DMS 273 treated with DMSO at 0.1 percent for 48 hours (cell line): ENCODE measurements at places on chromosomes 5 and 9.
A peak's percentile ranks its signal among the peaks of the same experiment; 100 is the strongest.

- no peak for DNase-seq
Measured at GRCh38 chr5:109304309-109304708, 105.5 kb downstream of the PJA2 start.

GRCh38 chr5:147407094-147407681, 102.7 kb downstream of the DPYSL3 start:
- no peak for DNase-seq

- no peak for DNase-seq
Measured at GRCh38 chr5:158017469-158017868, 158.5 kb upstream of the CLINT1 start.

- DNase-seq, result no peak
Measured at GRCh38 chr5:37111426-37112382, 137.5 kb downstream of the CPLANE1 start.

GRCh38 chr5:73446631-73447529, 1.7 kb downstream of the FOXD1 start:
- DNase-seq, result no peak

GRCh38 chr5:124754206-124754927, 7.9 kb upstream of the ZNF608 start:
- DNase-seq, result peak; percentile 76

GRCh38 chr5:157710882-157711281, 20.3 kb upstream of the THG1L start:
- DNase-seq, result no peak

DNA sequence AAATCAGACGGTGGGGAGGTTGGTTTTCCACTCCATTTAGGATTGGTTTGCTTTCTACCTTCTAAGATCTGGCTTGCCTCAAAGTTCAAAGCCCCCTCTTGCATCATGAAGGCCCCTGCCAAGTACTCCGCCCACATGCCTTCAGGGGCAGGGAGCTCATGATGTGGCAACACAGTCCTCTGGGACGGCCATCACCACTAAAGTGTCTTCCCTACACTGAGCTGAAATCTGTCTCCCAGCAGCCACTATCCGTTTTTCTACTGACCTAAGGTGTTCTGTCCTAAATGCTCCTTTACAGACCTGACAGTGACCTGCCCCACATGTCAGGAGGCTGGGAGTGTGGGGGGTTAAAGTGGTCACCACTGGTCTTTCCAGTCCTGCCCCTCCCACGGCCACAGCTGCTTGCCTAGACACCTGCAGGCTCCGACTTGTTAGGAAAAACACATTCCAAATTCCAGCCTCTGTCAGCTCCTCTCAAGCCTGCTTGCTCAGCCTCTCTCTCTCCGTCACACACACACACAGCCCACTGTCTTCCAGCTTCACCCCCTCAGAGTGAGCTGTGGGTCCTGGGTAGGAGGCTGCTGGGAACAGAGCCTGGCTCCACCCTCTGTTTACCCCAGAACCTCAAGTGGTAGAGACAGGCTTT, 44.9 kb downstream of the SHB start:
- no peak for DNase-seq

GRCh38 chr9:18666348-18666747, 192.4 kb downstream of the ADAMTSL1 start:
- no peak for DNase-seq
